NCI-H524 (cell line): ENCODE measurements at places on chromosomes 1 and 21.

DNA sequence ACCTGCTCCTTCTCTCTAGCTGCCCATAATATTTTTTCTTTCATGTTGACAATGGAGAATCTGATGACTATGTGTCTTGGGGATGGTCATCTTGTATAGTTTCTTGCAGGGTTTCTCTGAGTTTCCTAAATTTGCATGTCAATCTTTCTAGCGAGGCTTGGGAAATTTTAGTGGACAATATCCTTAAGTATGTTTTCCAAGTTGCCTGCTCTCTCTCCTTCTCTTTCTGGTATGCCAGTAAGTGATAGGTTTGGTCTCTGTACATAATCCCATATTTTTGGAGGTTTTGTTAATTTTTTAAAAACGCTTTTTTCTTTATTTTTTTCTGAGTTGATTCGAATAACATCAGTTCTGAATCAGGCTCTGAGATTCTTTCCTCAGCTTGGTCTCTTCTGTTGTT is 370.9 kb upstream of the LYPLAL1 start:
- no peak for DNase-seq

GRCh38 chr1:11342621-11343032 is 69.6 kb downstream of the UBIAD1 start:
- DNase-seq = peak; percentile 93

- DNase-seq = no peak
Observed at GRCh38 chr1:207335695-207336363, 14.4 kb downstream of the CD55 start.

- peak; percentile 76 for DNase-seq
Observed at GRCh38 chr1:36988741-36989193, 45.5 kb downstream of the GRIK3 start.

DNA sequence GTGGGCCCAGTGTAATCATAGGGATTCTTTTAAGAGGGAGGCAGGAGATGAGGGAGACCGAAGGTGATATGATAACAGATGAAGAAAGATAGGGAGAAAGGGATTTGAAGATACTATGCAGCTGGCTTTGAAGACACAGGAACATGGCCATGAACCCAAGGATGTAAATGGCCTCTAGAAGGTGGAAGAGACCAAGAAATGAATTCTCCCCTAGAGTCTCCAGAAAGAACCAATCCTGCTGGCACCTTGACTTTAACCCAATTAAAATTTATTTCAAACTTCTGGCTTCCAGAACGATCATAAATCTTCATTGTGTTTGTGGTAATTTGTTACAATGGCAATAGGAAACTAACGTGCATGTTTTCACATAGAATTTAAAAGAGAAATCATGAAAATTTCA is 95.0 kb upstream of the GORAB start:
- DNase-seq = no peak

DNA sequence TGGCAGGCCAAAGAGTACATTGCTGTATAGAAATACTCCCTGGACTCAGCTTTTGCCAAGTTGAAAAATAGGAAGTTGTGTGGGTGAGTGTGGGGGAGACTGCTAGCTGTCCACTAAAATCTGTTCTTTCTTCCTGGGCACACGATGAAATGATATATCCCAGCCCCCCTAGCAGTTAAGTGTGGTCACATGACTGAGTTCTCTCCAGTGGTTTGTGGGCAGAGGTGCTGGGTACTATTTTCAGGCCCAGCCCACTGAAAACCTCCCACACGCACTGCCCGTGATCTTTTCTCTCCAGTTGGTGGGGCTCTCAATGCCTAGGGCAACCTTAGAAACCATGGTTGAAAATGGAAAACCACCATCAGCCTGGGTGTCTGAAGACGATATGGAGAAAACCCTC is 119.7 kb upstream of the LMO4 start:
- DNase-seq = no peak

- DNase-seq = no peak
Observed at GRCh38 chr1:196387766-196388165, 220.5 kb downstream of the KCNT2 start.

DNA sequence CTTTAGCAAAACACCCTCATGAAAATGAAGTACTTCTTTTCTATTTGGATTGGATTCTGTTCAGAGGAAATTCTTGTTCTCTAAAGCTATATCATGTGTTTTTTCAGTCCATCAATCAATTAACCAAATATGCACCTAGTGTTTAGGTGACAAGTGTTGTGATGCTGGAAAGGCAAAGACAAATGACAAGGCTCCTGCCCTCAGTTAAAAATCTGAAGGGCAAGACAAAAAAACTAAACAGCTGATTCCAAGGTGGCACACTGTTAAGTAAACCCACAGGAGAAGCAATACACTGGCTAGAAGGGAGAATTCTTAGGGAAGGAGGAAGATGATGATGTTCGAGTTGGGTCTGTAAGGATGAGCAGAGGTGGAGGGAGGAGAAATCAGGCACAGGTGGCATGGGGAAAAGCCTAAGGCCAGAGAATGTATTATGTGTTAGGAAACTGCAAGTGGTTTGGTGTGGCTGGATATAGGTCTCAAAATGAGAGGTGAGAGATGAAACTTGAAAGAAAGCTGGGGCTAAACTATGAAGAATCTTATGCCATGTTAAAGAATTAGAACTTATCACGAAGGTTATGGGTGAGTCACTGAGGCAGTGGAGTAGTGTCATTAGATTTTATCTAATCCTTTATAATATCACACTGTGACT is 51.8 kb upstream of the GFI1 start:
- DNase-seq = no peak

DNA sequence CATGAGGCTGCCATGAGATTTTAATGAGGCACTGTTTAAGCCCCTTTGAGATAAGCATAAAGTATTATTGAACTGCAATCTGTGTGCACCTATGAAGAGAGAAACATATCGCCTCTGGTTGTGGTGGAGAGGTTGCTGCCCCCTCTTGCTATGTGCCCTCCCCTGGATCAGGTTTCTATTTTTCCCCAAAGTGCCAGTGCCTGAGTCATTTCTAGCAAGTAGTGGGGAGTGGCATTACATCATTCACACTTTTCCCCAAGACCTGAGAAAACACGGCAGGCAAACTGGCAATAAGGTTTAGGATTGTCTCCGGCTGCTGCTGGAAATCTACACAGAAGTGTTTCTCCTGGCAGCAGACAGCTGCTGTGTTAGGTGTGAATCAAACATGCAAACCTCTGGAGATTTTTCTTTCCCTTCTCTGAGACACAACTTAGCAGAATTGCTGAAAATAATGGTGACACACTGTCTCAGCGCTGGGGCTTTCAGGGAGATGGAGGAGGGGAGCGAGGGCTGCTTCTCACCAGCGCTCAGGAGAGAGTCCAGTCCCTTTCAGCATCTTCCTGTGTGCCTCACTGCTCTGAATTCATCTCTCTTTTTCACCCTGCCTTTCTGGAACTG is 13.7 kb upstream of the RGS16 start:
- peak; percentile 53 for DNase-seq

DNA sequence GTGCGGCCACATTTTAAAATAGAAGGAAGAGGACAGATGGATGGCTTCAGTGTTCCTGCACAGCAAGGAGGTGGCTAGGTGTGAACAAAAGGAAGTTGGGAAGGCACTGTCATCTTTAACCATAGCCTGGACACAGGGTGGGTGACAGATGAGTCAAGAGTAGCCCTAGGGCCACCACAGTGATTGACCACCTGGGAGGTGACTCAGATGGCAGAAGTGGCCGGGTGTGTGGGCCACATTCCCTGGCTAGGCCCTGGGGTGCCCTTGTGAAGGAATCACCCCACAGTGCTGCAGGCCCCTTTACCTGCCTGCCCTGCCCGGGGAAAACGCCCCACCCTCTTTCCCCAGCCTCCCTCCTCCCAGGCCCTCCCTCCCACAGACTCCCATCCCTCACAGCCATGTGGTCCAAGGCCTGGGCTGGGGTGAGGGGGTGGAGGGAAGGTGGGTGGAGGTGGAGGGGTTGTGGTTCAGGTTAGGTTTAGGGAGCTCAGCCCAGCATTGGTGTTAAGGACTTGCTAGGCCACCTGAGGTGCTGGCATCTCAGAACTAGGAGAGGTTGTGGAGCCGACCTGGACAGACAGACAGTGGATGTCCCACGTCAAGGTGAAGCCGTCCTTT is 59.1 kb downstream of the SPSB1 start:
- DNase-seq = no peak

- no peak for DNase-seq
Observed at GRCh38 chr1:110554871-110555801, 36.2 kb upstream of the KCNA10 start.
